ENCODE measurements at places on chromosomes 2 and 18.

GRCh38 chr18:44197832-44198611 lies 482.7 kb upstream of the SETBP1 start:
- no peak for DNase-seq

- no peak for DNase-seq
Observed at GRCh38 chr2:176488431-176488830, 219.2 kb downstream of the MTX2 start.

- DNase-seq: peak; percentile 11
Observed at GRCh38 chr2:85803704-85804425, 50.1 kb downstream of the ATOH8 start.

- no peak for DNase-seq
Observed at GRCh38 chr2:110124038-110124825, 8.6 kb upstream of the MALL start.

DNA sequence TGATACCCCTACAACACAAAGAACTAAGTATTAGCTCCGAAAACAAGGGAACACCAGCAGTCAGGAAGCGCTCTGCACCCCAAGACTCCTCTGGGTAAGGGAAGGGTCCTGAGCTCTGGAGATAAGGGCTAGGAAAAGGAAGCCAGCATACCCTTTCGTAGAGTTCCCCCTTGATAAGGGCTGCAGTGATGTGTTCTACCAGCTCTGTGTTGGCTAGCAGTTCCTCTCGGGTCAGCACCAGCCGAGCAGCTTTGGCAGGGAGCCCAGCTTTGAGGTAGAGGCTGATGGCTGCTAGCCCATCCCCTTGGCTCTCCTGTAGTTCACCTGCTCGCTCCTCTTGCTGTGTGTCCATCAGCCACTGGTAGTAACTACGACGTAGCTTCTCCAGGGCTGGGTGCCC lies 18.9 kb downstream of the KRTCAP3 start:
- no peak for DNase-seq

DNA sequence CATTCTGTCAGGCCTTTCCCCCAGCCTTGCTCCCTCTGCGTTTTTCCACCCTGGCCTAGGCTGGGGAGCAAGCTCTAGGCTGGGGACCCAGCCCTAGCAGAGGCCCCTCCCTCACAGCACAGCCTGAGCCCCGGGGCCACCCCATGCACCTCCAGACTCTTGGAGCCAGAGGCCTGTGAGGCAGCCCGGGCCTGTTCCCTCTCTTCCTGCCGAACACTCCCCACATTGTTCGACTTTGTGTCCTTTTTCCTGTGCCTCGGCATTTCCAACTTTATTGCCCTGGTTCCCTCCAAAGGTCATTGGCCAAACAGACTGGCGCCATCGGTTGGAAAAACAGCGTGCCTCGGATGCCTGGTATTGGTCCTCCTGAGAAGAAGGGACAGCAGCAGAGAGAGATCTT lies 79.7 kb downstream of the HS1BP3 start:
- no peak for DNase-seq
